ENCODE measurements at places on chromosomes 11 and 22.

DNA sequence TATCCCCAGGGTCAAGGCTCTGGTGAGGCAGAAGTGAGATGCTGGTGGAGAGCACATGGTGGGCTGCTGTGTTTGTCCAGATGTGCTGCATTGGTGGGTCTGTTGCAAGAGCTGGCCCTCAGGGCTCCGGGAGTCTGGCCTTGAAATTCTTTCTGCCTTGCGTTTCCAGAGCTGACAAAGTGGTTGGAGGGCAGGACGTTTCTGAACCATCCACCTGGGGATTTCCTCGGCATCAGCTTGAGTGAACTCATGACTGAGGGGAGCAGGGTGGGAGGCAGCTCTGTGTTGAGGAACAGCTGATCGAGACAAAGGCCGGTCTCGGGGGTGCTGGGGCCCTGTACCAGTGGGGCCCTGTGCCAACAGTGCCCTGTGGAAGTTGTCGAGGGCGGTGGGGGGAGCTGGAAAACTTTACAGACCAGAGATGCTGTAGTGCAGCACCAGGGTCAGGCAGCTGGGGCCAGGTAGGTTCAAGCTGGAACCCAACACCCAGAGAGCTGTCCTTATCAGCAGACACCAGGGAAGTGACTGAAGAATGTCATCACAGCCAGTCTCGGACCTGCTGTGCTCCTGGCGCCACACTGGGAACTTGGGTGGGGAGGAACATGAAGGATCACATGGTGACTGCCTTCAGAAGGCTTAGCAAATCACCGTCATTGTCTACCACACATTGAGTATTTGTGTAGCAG is 4.9 kb downstream of the TSKU start:
- no peak for DNase-seq

DNA sequence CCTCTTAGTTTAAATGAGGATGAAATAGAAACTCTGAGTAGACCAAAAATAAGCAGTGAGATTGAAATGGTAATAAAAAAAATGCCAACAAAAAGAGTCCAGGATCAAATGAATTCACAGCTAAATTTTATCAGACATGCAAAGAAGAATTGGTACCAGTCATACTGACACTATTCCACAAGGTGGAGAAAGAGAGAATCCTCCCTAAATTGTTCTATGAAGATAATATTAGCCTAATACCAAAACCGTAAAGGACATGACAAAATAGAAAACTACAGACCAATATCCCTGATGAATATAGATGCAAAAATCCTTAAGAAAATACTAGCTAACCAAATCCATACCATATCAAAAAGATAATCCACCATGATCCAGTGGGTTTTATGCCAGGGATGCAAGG is 169.8 kb upstream of the CHORDC1 start:
- no peak for DNase-seq

DNA sequence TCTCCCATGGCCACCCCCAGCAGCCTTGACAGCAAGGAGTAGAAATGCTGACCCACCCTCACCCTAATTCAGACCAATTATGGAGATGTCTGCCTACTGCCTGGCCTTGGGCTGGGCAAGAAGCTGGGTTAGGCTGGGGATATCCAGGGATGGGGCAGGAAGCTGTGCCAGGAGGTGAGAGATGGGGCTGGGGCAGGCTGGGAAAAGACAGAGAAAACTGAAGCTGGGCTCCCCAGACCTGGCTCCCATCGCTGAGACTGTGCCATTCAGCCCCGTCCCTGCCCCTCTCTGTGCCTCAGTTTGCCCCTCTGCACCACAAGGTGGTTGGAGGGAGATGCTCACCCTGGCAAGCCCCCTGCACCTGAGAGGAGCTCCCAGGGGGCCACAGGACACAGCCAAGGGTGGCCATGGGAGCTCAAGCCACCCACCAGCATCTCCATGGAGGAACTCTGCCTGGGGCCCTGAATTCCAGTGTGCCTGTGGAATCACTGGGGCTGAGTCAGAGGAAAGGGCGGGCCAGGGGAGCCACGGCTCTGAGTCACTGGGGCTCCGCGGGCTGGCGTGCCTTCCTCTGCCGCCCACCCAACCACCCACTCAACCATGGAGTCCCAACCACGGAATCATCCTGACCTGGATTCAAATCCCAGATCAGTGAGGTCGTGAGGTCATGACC is 6.0 kb upstream of the CARD10 start:
- no peak for DNase-seq

- no peak for DNase-seq
These were observed 8.6 kb downstream of the KCNC1 start for GRCh38 chr11:17743026-17743807.

DNA sequence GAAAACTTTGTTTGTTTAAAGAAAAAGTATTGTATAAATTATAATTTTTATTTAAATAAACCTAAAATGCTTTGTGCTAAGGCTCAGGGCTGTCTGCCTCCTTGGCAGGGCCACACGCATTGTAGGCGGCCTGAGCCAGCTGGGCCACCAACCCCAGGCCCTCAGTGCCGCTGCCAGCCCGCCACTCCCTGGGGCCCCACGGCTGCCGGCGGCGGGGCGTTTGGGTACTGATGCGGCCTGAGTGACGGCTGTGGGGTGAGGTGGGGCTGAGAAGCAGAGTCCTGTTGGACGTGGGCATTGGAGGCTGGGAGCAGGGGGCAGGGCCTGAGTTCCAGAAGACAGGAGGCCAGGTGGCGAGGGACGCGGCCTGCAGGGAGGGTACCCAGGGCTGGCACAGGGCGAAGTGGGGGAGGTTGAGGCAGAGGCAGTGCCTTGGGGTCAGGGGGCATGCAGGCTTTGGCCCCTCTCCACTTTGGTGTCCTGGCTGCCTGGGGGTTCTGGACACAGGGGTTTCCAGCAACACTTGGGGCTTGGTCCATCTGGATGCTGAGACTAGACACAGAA is 58.3 kb downstream of the CERK start:
- DNase-seq: no peak

DNA sequence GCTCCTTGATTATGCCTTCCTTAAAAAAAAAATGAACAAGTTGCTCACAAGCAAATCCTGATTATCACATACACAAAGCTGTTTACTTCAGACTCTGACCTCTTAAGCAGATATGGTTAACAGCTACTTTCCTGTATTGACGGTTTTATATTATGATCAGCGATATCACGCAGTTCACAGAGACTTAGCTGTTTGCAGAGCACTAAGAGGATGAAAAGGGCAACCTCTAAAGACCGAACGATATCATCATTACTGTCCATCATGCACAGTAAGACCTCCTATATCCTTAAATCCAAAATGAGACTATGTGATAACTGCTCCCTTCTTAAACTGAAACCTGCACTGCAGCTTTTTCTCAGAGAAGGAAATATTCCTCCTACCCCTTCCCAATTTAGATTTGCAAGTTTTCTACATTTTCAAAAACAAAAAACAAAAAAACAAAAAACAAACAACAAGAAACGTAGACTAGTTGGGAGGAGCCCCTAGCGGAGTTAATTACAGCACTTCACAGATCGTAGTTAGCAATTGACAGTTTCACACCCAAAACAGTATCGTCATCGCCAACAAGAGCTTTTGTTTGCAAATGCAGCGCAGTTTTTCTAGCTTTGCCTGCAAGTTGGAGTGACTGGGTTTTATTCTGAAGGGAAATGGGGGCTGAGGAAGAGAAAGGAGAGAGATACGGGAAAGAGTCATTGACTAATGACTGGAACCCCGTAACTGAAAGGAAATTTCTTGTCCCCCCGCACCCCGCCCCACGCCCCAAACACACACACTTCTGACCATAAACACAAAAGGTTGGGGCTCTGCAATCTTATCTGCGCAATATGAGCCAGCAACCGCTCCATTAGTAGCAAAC is 1.2 kb downstream of the DDX6 start:
- peak; percentile 40 for DNase-seq

- DNase-seq: no peak
These were observed 2.3 kb downstream of the TMEM151A start for GRCh38 chr11:66293777-66294625.

DNA sequence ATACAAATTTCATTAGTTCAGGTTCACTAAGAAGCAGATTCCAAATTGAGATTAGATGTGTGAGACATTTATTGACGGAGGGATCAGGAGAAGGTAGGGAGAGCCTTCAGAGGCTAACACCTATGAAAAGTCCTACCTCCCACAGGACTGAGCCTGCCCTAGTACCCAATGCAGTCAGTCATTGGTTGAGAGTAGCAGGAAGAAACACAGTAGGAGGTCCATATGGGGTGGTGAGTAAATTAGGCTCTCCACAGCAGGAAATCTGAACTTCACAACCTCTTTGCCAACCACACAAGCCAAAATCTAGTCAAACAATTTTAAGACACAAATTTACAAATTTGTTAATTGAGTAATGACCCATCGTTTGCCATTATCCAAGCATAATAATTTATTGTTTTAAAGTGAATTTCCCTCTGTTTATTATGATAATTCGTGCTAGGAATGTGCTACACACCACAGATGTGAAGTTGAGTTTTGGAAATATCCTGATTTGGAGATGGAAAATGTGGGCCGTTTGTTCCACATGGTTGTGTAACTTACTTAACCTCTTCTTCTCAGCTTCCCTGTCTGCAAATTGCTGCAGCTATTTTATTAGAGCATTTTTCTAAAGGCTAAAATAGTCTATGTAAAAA is 542.1 kb downstream of the ETS1 start:
- no peak for DNase-seq

DNA sequence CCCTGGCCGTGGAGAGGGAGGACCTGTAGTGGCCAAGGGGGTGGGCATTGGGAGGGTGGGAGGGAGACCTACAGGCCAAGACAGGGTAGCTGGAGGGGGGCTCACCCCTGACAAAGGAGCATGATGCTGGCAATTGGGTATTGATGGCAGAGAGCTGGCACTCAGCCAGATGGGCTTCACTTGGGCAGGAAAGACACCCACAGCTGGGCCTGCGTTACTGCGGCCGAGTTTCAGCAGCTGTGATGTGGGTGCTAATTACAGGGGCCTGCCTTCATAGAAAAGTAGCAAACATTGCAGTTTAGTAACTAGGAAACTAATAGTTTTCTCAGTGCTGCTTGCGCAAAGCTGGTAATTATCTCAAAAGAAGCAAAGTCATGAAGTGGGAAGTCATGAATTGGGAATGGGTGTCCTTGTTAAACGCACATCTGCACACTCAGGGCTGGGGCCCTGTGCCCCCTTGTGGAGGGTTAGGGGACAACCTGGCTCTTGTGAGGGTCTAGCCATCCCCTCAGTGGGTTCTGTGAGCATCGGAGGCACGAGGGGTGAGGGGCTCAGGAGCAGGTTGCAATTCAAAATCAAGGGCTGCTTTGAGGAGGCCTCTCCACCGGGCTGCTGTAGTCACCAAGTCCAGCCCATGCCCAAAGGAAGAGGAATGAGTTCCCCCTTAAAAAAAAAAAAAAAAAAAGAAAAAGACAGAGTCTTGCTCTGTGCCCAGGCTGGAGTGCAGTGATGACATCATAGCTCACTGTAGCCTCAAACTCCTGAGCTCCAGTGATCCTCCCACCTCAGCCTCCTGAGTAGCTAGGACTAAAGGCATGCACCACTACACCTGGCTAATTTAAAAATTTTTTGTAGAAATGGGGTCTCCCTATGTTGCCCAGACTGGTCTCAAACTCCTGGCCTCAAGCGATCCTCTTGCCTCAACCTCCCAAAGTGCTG is 24.4 kb upstream of the TXNRD2 start:
- peak; percentile 37 for DNase-seq

Data from NCI-H345 (cell line).